ENCODE measurements at places on chromosomes 12 and 14. TPM values are rescaled to one million over a fixed set of nuclear protein-coding genes. Genes with fewer than 3 reads are reported as not detected.

TOMM20L gene
- not detected for total RNA-seq

WNT1 gene
- total RNA-seq, result not detected

NAP1L1 gene
- total RNA-seq, result 281 TPM

TC2N gene
- 4.3 TPM for total RNA-seq

POTEG gene
- not detected for total RNA-seq

DBX2 gene
- not detected for total RNA-seq

REM2 gene
- total RNA-seq, result not detected

HOXC5 gene
- total RNA-seq, result 0.74 TPM

LRTM2 gene
- total RNA-seq, result not detected

MIPOL1 gene
- 5.1 TPM for total RNA-seq

NUAK1 gene
- total RNA-seq, result 31.4 TPM

GPR137C gene
- 1.6 TPM for total RNA-seq

TMEM179 gene
- total RNA-seq, result not detected

CLEC4C gene
- not detected for total RNA-seq

CABP1 gene
- 3.4 TPM for total RNA-seq

KICS2 gene
- total RNA-seq, result 8.5 TPM

CLEC9A gene
- total RNA-seq, result not detected

KDM5A gene
- 49.5 TPM for total RNA-seq

TRIM9 gene
- 1.5 TPM for total RNA-seq

KRT73 gene
- total RNA-seq, result not detected

PLXNC1 gene
- 2.8 TPM for total RNA-seq

SRRM4 gene
- 0.10 TPM for total RNA-seq

GPRC5A gene
- 0.99 TPM for total RNA-seq

ZFHX2 gene
- total RNA-seq, result 0.62 TPM

CPSF6 gene
- 23.6 TPM for total RNA-seq

PLEKHD1 gene
- total RNA-seq, result 0.69 TPM

BEGAIN gene
- total RNA-seq, result 0.13 TPM

CFAP73 gene
- total RNA-seq, result not detected

RHEBL1 gene
- not detected for total RNA-seq

ETV6 gene
- 5.9 TPM for total RNA-seq

PTPN21 gene
- 14.8 TPM for total RNA-seq

ANKS1B gene
- total RNA-seq, result 3.6 TPM

HCAR2 gene
- 0.61 TPM for total RNA-seq

SPSB2 gene
- total RNA-seq, result 2.4 TPM

STXBP6 gene
- 1.1 TPM for total RNA-seq

ANKRD33 gene
- total RNA-seq, result not detected

PTPRR gene
- total RNA-seq, result 0.08 TPM

SERPINA3 gene
- total RNA-seq, result 229 TPM

BAZ1A gene
- total RNA-seq, result 15.6 TPM

All from psoas muscle (tissue), 8 donors.